Forelimb muscle (tissue), 1 donor: ENCODE measurements at places on chromosomes 2 and 18. TPM values are rescaled to one million over a fixed set of nuclear protein-coding genes. Genes with fewer than 3 reads are reported as not detected.

- DNase-seq = no peak
Measured at GRCh38 chr2:15271276-15271675, 289.9 kb downstream of the NBAS start.

DNA sequence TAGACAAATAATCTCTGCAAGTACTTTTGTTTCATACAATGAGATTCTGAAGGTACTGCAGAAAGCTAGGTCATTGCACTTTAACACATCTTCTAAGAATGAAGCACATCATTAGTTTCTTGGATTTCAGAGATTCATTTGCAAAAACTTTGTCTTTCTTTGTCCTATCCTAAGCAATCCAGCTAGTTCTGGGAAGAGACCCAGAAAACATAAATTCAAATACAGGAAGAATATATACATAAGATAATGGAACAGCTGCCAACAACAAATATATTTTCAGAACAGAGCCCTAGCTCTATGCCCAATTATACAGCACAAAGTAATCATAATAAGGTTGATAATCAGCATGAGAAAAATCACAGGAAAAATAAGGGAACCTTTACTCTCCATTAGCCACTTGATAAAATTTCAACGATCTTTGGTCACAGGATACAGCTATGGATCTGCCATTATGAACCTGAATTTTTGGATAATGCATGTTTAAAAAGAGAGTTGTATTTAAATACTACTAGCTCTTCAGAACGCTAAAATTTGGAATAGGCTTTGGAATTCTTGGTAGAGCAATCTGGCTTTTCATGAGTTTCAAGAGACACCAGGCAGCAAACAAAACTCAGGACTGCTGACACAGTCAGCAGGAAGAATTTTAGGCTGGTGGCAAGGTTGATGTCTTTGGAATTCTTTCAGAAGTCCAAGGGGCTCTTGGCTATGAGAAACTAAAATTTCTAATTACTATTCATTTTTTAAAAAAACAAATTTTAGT, 250.4 kb upstream of the SMIM21 start:
- DNase-seq = no peak

FAM110C gene
- polyA plus RNA-seq = 1.8 TPM

GRCh38 chr2:86016581-86016980, 89.1 kb downstream of the POLR1A start:
- DNase-seq = no peak

GRCh38 chr2:16382451-16382850, 283.2 kb downstream of the CYRIA start:
- DNase-seq = no peak

- DNase-seq = no peak
Measured at GRCh38 chr2:46538393-46538792, 59.0 kb downstream of the TMEM247 start.

APCDD1 gene
- polyA plus RNA-seq = 11.3 TPM

DNA sequence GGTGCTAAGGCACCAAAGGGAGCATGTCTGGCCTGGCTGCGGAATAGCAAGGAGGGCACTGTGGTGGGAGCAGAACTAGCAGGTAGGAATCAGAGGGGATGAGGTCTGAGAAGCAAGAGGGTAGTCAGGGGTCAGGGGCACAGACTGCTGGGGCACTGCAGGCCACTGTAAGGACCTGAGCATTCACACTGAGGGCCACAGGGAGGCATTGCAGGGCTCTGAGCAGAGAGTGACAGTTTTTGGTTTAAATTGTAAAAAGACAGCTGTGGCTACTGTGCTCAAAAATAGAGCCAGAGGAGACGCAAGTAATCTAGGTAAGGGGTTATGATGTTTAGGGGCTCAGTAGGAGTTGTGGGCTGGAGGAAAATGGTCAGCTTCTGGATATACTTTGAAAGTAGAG, 41.5 kb downstream of the ARHGAP25 start:
- no peak for DNase-seq

- DNase-seq = no peak
Measured at GRCh38 chr2:78383576-78383975, 641.9 kb upstream of the REG3G start.

INPP1 gene
- polyA plus RNA-seq = 14.4 TPM

GRCh38 chr2:227462972-227463931, 8.7 kb upstream of the AGFG1 start:
- DNase-seq = no peak

DSC1 gene
- polyA plus RNA-seq = not detected

DNA sequence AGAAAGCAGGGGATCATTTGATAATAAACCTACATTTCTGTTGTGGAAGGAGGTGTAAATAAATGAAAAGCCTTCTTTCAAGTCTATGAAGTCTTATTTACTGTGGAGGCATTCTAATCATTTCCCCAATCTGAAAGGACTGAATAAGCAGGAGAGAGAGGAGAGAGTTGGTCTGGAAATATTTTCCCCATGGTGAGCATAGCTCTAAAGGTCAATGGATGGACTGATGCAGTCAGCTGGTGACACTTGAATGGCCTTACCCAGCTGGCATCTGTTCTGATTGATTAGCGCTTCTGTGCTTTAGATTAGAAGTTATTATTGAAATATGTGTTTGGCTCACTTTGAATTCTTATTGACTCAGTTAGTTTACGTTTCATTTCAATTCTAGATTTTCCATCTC, 122.7 kb downstream of the PARD3B start:
- DNase-seq = no peak

DNA sequence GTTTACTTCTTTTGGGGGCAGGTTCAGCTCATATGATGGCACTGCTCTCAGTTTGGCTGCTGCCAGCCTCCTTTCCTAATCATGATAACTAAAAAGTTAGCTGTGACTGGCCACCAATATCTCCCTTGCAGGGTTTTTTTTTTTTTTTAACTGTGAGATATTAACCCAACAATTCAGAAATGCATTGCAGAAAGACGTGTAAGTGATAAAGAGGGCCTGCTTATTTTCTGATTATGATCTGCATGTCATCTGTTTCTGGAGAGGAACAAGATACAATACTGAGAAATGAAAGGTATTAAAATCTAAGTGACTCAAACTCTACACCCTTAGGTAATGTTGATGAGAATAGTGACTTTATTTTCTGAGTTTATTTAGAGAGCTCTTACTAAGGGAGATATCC, 905.6 kb downstream of the SOCS6 start:
- no peak for DNase-seq

DNA sequence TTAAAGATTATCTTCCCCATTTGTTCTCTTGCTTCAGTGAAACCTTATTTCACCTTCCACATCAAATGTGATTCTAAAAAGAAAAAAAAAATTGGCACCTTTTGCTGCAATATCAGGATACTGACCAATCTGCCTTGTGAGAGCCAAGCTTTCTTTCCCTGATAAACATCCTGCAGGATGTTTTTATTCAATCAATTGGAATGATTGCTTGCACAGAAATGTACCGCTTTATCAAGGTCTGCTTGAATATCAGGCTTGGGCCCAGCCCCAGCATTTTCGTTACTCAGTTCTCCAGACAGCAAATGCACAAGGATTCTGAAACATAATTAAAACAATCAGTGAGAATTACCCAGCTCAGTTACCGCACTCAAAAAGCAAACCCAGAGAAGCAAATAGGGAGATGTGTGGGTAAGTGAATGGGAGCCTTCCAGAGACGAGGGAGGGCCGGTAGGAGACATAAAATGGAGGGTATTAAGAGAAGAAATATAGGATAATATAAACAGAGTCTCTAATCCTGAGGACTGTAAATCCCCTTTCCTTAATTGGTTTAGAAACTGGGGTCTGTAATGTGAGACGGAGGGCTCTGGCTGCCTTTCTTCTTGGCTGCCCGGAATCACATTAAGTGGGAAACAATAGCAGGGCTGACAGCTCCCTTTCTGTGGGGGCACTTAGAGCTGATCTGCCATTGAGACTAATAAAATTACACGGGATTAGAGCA, 291.8 kb downstream of the ICOS start:
- no peak for DNase-seq

EHBP1 gene
- polyA plus RNA-seq = 25.7 TPM

UGT1A5 gene
- polyA plus RNA-seq = not detected

MC5R gene
- 3.1 TPM for polyA plus RNA-seq

DNA sequence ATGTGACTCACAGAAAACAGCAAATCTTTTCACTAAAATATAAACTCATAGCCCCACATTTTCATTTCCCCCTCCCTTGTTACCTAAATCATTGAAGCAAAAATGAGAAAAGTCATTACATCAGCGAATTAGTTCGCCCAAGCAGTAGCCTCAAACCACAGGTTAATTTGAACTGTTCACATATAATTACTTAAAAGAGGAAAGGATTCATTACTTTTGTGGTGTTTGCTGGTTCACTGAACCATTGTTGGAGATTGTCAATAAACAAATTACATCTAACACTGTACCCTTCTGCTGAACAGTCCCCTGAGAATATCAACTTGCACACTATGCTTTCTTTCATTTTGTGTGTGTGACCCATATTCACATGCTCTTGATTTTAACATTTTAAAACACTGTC, 238.7 kb downstream of the ERBB4 start:
- DNase-seq = no peak

GRCh38 chr18:51519571-51519970, 322.1 kb upstream of the MEX3C start:
- no peak for DNase-seq

DNA sequence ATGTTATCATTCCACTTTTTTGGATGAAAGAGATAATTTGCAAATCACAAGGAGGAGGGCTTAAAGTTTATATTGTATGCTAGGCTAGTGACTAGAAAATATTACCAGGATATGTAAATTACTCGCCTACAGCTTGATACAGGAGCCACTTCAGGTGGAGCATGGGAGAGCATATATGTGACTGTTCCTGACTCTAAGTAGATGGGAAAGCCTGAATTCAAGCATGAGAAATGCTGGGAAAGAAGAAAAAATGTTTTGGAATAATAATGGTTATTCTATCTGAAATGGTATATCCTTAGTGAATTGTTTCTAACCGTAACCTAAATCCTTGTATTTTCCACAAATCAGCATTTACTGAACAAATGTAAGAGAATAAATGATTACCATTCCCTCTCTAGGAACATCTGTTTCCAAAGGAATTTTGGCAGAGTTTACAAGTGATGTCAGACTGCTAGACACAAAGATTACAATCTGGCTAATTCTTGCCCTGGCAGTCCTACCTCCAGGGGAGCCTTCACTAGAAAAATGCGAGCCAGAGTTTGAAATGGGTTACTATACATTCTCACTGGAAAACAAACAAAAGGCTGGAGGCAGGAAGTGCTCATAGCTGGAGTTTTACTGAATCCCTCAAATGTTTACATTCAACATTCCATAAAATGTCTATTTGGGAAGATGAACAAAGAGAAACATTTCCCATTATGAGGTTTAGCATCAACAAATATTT, 129.4 kb upstream of the MAPRE2 start:
- peak; percentile 83 for DNase-seq
